ENCODE measurements at places on chromosomes 13 and 19. TPM values are rescaled to one million over a fixed set of nuclear protein-coding genes. Genes with fewer than 3 reads are reported as not detected.

DNA sequence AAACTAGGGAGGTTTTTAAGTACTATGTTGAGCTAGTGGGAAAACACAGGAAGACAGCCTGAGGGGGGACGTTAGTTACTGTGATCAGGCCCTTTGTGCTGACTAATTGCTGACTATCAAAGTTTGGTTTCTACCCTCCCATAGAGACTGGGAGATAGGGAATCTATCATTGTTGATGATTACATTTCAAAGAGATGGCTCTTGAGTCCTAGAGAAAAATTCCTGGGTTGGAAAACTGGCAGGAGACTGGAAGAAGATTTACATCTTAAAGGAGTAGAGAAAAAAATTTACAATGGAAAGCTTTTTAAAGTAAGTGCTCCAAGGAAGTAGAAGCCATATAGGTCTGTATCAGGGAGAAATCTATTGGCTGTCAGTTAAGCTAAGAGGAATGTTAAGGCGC, 522.0 kb upstream of the KLHL1 start:
- no peaks in the 10 kb centered on the region for H3K36me3 ChIP-seq
- H3K27ac ChIP-seq: no peak overlapping the region
- DNase-seq: no peak

DNA sequence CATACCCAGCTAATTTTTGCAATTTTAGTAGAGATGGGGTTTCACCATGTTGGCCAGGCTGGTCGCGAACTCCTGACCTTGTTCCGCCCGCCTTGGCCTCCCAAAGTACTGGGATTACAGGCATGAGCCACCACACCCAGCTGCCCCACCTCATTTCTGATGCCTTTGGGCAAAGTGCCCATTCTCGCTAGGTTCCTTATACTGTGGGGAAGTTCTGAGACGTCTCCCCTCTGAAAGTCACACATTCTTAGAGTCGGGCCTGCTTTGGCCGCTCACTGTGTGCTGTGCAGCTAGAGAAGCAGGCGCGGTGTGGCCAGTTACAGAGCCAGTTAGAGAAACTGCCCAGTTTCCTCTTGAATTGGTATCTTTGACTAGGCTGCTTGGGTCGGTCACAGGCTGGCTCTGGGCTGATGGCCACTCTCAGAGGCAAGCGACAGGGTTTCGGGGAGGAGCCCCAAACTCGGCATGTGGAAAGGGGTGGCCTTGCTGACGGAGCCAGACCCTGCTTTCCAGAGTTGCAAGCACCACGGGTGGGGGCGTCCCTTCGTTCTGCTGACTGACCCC, 18.0 kb downstream of the PRAM1 start:
- no peak for DNase-seq
- H3K27me3 ChIP-seq: no peaks in the 10 kb centered on the region
- no peaks in the 10 kb centered on the region for H3K36me3 ChIP-seq
- H3K27ac ChIP-seq: no peak overlapping the region

DNA sequence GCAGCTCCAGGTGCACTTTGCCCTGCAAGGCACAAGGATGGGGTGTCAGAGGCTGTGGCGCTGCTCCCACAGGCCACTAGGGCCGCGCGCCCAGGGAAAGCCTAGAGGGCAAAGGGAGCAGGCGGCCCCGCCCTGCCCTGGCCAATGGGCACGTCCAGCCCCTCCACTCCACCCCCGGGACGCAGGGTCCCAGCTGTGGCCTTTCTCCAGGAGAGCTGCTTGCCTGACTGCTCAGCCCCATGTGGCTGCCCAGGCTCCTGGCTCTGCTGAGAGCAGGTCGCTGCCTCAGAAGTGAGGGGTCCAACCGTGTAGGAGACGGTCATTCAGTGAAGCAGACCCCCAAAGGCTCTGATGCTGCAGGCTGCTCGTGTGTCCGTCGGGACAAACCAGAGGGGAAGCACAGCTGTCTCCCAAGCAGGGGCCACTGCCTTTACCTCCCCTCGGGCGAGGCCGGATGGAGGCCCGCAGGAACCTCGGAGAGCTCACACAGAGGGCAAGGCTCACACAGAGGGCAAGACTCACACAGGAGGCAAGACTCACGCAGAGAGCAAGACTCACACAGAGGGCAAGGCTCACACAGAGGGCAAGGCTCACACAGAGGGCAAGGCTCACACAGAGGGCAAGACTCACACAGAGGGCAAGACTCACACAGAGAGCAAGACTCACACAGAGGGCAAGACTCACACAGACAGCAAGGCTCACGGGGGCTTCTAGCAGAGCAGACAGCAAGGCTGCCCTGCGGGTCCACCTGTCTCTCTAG, 56.2 kb upstream of the C13orf46 start:
- H3K4me1 ChIP-seq: peaks cover 22% of the 10 kb centered on the region
- DNase-seq: no peak
- H3K4me3 ChIP-seq: no peak overlapping the region
- no peak overlapping the region for H3K27ac ChIP-seq
- no peaks in the 10 kb centered on the region for H3K27me3 ChIP-seq

DNA sequence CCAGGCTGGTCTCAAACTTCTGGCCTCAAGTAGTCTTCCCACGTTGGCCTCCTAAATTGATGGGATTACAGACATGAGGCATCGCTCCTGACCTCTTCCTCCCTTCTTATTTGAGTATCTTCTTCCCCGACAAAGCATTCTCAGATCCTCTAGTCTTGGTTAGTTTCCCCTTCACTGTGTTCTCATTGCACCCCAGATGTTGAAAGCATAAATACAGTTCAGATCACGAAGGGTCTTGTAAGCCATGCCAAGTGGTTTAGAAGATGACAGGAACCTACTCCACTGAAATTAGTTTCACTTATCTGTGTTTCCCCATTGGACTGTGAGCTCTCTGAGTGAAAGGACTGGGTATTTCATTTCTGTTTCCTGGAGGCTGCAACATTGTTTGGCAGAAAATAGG, 100.7 kb downstream of the DGKH start:
- no peak overlapping the region for H3K27ac ChIP-seq
- H3K36me3 ChIP-seq: no peaks in the 10 kb centered on the region
- DNase-seq: no peak

- H3K27me3 ChIP-seq: no peaks in the 10 kb centered on the region
- no peaks in the 10 kb centered on the region for H3K36me3 ChIP-seq
- no peak overlapping the region for H3K4me3 ChIP-seq
- peaks cover 26% of the 10 kb centered on the region for H3K4me1 ChIP-seq
- H3K27ac ChIP-seq: no peak overlapping the region
Measured at GRCh38 chr13:110263888-110264287, 43.1 kb downstream of the COL4A1 start.

GRCh38 chr19:17379221-17379631, 2.1 kb upstream of the PLVAP start:
- peaks cover 1% of the 10 kb centered on the region for H3K4me1 ChIP-seq
- H3K36me3 ChIP-seq: no peaks in the 10 kb centered on the region
- H3K4me3 ChIP-seq: no peak overlapping the region
- H3K27ac ChIP-seq: no peak overlapping the region
- no peak for DNase-seq

DNA sequence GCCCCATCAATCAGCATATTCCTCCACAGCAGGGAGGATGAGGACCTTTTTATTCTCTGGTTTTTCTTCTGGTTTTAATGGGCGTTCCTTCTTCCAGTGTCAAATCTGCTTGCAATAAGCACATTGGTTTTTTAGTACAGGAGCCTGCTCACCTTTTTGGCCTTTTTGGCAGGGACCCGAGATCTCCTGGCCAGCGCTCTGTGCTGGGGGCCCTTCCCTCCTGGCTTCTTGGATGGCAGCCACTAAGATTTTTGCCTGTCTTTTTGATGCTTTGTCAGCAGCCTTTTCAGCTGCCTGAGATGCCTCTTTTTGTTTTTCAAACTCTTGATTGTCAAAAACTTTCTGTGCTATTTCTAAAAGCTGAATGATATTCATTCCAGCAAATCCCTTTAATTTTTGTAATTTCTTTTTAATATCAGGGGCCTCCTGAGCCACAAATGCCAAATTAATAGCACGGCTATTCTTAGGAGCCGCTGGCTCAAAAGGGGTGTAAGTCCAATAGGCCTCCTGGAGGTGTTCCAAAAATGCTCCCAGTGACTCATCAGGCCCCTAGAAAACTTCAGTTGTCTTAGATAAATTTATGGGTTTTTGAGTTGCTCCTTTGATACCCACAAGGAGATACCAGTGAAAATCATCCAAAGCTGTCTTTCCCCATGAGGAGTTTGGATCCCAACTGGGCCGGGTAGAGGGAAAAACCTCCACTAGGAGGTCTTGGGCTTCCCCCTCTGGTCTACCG, 73.0 kb downstream of the ZNF100 start:
- no peak overlapping the region for H3K4me3 ChIP-seq
- H3K27me3 ChIP-seq: no peaks in the 10 kb centered on the region
- no peaks in the 10 kb centered on the region for H3K36me3 ChIP-seq
- peak overlapping the region; percentile 62 for H3K27ac ChIP-seq

DNA sequence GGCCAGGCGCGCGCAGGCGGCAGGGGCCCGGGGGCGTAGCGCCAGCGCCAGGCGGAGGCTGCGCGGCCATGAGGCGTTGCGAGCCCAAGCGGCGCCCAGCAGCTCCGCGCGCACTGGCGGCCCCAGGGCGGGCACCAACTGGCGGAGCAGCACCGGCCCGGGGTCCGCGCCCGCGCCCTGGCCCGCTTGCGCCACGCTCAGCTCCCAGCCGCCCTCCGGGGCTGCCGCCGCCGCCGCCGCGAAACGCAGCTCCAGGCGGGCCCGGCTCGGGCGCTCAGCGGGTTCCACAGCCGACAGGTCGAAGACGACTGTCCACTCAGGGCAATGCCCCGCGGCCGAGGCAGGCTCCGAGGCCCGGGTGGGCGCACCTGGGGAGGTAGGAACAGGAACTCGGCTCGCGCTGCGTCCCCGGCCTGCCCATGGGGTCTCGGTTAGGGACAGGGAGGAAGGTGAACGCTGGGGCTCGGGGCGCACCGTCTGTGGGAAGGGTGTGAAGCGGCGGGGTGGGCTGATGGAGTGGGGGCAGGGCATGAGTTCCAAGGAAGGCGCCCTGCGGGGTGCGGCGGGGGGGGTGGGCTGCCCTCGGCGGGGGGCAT, 26.8 kb downstream of the CERS1 start:
- no peak for DNase-seq
- no peak overlapping the region for H3K4me3 ChIP-seq
- no peak overlapping the region for H3K27ac ChIP-seq
- H3K36me3 ChIP-seq: no peaks in the 10 kb centered on the region
- peaks cover 3% of the 10 kb centered on the region for H3K4me1 ChIP-seq
- no peaks in the 10 kb centered on the region for H3K27me3 ChIP-seq

DNA sequence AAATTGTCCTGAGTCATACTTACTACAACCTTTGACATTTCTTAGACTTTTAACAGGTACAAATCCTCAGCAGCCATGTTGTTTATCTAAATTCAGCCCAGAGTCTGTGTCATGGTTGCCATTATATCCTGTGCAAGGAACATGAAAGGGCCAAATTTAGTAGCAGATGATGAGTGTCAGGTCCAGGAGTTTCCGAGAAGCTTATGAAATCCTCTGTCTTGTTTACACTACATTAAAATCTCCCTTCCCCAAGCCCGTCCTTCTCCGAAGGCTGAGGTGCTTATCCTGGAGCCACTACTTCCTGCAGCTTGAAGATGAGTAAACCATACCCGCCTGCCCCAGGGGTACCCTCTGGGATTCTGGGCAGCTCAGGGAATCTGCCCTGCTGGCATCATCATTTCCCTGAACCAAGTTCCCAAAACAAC, 102.6 kb upstream of the SERP2 start:
- H3K4me1 ChIP-seq: peaks cover 8% of the 10 kb centered on the region
- H3K27ac ChIP-seq: no peak overlapping the region
- H3K27me3 ChIP-seq: no peaks in the 10 kb centered on the region
- H3K4me3 ChIP-seq: no peak overlapping the region
- DNase-seq: no peak

- DNase-seq: no peak
- no peaks in the 10 kb centered on the region for H3K4me1 ChIP-seq
- no peak overlapping the region for H3K27ac ChIP-seq
- H3K36me3 ChIP-seq: no peaks in the 10 kb centered on the region
- no peak overlapping the region for H3K4me3 ChIP-seq
Measured at GRCh38 chr19:8699908-8700307, 1.3 kb upstream of the ACTL9 start.

DNA sequence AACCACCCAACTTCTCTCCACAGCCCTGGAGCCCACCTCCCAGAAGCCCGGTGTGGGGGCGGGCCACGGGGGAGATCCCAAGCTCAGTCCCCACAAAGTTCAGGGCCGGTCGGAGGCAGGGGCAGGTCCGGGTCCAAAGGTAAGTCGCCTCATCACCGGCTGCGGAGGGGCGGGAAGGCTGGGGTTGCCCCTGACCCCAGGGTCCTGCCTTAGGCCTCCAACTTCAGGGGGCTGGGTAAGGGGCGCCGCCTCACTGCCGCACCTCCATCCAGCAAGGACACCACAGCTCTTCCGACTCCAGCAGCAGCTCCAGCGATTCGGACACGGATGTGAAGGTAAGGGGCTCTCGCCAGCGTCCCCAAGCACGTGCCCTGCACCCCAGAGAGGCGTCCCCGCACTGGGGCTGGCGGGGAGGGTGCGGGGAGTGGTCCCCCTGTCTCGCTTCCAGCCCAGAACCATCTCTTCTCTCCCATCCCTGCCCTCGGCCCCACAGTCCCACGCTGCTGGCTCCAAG, 358 bp downstream of the C19orf33 start:
- H3K27ac ChIP-seq: no peak overlapping the region
- no peaks in the 10 kb centered on the region for H3K36me3 ChIP-seq
- H3K4me3 ChIP-seq: no peak overlapping the region
- no peaks in the 10 kb centered on the region for H3K4me1 ChIP-seq
- no peak for DNase-seq

GRCh38 chr13:85557691-85558467, 241.3 kb downstream of the SLITRK6 start:
- no peak for DNase-seq
- no peaks in the 10 kb centered on the region for H3K27me3 ChIP-seq
- no peaks in the 10 kb centered on the region for H3K4me1 ChIP-seq
- no peaks in the 10 kb centered on the region for H3K36me3 ChIP-seq

GRCh38 chr13:21234526-21234925, 58.1 kb downstream of the MRPL57 start:
- H3K27ac ChIP-seq: no peak overlapping the region
- H3K27me3 ChIP-seq: no peaks in the 10 kb centered on the region
- peaks cover 6% of the 10 kb centered on the region for H3K4me1 ChIP-seq
- no peak for DNase-seq
- H3K4me3 ChIP-seq: no peak overlapping the region
- no peaks in the 10 kb centered on the region for H3K36me3 ChIP-seq

GRCh38 chr19:11202488-11203193, 5.3 kb upstream of the KANK2 start:
- H3K4me3 ChIP-seq: no peak overlapping the region
- DNase-seq: peak; percentile 52
- H3K36me3 ChIP-seq: no peaks in the 10 kb centered on the region
- peaks cover 12% of the 10 kb centered on the region for H3K4me1 ChIP-seq

Gene RNF225
- not detected for total RNA-seq

Gene C13orf46
- total RNA-seq: not detected

Gene PLK5
- not detected for total RNA-seq

Gene SIGLEC12
- not detected for total RNA-seq

Gene GPR183
- 5.5 TPM for total RNA-seq

Gene ELSPBP1
- not detected for total RNA-seq

Gene LYPD5
- 0.99 TPM for total RNA-seq

Gene ZNF525
- total RNA-seq: 18.8 TPM

All from ovary (tissue), 10 donors.